Skin of body (tissue), 3 donors: ENCODE measurements at places on chromosomes 3 and 15.
A peak's percentile ranks its signal among the peaks of the same experiment; 100 is the strongest.

DNA sequence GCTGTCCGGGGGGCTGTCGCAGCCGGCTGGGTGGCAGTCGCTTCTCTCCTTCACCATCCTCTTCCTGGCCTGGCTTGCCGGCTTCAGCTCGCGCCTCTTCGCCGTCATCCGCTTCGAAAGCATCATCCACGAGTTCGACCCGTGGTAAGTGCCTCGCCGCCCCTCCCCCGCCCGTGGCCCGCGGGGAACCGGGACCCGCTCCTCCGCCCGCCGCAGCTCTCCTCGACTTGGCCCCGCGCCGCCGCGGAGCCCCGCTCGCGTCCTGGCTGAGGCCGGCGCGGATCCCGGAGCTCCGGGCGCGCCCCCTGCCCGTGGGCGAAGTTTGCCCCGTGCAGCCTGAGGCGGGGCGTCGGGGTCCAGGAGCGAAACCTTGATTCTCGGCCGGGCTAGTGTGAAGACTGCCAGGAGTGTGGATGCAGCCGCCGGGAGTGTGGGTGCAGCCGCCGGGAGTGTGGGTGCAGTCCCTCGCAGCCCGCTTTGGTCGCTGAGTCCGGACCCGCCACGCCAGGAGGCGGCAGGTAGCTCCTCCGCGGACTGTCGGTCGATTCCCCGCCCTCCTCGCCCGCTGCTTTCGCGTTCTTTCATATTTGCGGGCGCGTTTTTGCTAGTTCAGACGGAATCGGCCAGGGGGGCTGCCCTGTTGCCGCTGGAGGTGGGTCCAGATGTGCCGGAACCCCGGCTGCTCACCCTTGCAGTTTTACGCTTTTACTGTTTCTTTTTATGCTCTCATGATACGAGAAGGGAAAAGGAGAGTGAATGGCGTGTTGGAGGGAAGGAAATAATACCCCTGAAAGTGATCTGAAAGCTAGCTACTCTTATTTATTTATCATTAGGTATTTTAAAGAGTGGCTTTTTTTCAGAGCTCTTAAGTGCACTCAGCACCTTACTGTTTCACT is 692 bp downstream of the STT3B start:
- peak; percentile 11 for DNase-seq

DNA sequence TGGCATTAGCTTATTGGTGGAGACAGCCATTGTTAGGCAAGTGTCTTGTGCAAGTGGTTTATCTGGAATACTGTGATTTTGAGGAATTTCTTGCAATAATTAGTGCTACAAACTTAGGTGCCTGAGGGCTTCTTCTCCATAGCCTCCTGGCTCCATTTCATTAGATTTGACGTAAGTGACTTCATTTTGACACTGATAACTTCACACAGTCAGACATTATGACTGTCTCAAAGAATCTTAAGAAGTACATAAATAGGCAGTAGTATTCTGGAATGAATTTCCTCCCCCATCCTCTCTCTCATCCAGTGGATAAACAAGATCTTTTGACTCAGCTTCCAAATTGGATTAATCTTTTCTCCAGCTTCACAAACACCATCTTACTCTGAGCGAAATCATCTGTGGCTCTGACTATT is 19.0 kb downstream of the ARL14 start:
- no peak for DNase-seq

GRCh38 chr3:64539451-64540196 is 148.2 kb downstream of the ADAMTS9 start:
- DNase-seq, result peak; percentile 95

DNA sequence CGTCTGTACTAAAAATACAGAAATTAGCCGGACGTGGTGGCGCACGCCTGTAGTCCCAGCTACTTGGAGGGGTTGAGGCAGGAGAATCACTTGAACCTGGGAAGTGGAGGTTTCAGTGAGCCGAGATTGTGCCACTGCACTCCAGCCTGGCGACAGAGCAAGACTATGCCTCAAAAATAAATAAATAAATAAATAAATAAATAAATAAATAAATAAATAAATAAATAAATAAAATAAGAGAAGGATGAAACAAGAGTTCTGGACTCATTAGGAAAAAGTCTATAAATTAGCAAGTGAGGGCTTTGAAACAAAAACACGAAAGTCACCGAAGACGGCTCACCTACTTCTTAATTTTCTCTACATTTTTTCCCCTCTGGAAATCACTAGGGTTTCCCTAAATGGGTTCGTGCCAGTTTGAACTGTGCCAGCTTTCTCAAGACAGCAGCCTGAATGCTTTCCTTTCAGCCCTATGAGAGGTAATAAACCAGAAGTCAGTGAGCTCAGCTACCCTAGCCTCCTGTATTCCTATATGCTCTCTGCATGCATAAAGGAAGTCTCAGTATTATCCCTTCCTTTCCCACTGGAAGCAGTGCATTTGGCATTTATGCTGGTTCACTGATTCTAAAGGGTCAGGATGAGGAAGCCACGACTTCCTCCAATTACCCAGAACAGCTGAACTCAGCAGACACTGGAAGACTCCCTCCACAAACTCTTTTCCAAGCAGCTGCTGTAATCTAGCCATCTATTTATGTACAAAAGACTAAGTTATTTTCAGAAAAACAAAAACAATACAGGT is 266.9 kb downstream of the ZBBX start:
- peak; percentile 21 for DNase-seq

GRCh38 chr15:79886124-79886523 is 10.7 kb downstream of the MTHFS start:
- no peak for DNase-seq

GRCh38 chr3:27392950-27393679 is 23.9 kb upstream of the NEK10 start:
- DNase-seq, result no peak

GRCh38 chr3:102141928-102142239 is 292.6 kb downstream of the NFKBIZ start:
- no peak for DNase-seq

- DNase-seq, result no peak
Measured at GRCh38 chr3:71185733-71186455, 397.6 kb downstream of the FOXP1 start.

- no peak for DNase-seq
Measured at GRCh38 chr3:52546111-52546901, 9.9 kb downstream of the UQCC5 start.

GRCh38 chr15:90915808-90916440 is 12.8 kb downstream of the MAN2A2 start:
- DNase-seq, result no peak

GRCh38 chr3:183069086-183069485 is 30.2 kb downstream of the MCCC1 start:
- no peak for DNase-seq

GRCh38 chr3:69368129-69368741 is 17.7 kb downstream of the FRMD4B start:
- DNase-seq, result no peak

GRCh38 chr3:108342837-108343486 is 46.6 kb downstream of the HHLA2 start:
- no peak for DNase-seq
